ENCODE measurements at places on chromosomes 16 and 17. TPM values are rescaled to one million over a fixed set of nuclear protein-coding genes. Genes with fewer than 3 reads are reported as not detected.

Gene KRTAP1-5
- total RNA-seq, result not detected

Gene KRTAP4-4
- not detected for total RNA-seq

Gene MYH8
- total RNA-seq, result not detected

Gene LONP2
- total RNA-seq, result 49.9 TPM

Gene LPO
- not detected for total RNA-seq

Gene CCDC57
- total RNA-seq, result 40.7 TPM

Gene KRTAP3-2
- total RNA-seq, result not detected

GRCh38 chr17:5869041-5869745 is 201.0 kb upstream of the WSCD1 start:
- H3K27ac ChIP-seq, result no peak overlapping the region
- H3K36me3 ChIP-seq, result no peaks in the 10 kb centered on the region
- H3K4me1 ChIP-seq, result no peaks in the 10 kb centered on the region
- peaks cover 3% of the 10 kb centered on the region for H3K27me3 ChIP-seq
- H3K4me3 ChIP-seq, result no peak overlapping the region

DNA sequence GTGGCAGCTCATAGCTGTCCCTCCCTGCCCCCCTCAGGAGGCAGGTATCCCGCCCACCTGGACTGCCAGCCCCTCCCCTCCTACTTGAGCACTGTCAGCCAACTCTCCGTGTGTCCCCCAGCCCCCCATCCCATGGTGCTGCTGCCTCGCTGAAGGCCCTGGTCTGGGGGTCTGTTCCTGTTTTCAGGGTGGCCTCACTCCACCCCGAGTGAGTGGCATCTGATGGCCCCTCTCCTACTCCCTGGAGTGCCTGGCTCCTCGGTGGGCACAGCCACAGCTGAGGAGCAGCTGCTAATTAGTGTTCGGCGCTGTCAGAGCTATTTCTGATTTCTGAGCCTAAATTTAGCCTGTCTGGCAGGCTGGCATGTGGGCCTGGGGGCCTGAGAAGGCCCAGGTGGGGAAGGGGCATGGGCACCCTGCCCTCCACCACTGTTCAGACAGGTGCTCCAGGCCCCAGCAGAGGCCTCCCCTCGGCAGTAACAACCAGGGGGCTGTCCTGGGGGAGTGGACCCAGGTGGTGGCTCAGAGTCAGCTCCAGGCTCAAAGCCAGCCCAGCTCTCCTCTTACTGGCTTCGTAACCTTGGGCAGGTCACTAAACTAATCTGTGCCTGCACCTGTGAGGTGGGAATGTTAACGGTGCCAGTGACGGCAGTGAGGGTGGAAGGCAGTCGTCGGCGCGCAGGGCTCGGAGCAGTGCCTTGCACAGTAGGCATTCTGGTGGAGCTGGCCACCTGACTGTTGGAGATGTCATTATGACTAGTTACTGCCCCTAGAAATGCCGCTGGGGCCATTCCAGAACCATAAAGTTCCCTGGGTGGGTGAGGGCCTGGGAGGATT is 6.5 kb downstream of the FMNL1 start:
- peaks cover 78% of the 10 kb centered on the region for H3K4me1 ChIP-seq
- H3K4me3 ChIP-seq, result peak overlapping the region; percentile 100
- peak; percentile 69 for DNase-seq

DNA sequence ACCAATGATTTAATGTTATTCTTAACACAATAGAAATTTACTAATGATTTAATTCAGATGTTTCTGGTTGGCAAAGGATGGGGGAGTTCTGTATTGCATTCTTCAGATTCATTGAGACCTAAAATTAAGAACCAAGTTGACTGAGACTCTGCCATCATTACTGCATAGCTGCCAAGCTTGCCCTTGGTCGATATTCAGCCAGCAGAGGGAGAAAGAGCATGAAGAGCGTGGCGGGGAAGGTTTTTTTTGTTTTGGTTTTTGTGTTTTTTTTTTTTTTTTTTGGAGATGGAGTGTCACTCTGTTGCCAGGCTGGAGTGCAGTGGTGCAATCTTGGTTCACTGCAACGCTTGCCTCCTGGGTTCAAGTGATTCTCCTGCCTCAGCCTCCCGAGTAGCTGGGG is 659.4 kb upstream of the EEF2KMT start:
- H3K4me3 ChIP-seq, result no peak overlapping the region
- H3K27ac ChIP-seq, result no peak overlapping the region
- H3K4me1 ChIP-seq, result no peaks in the 10 kb centered on the region
- no peaks in the 10 kb centered on the region for H3K27me3 ChIP-seq

GRCh38 chr17:80818871-80819270 is 172.8 kb upstream of the CHMP6 start:
- peaks cover 44% of the 10 kb centered on the region for H3K4me1 ChIP-seq
- no peaks in the 10 kb centered on the region for H3K27me3 ChIP-seq
- H3K36me3 ChIP-seq, result peaks cover 11% of the 10 kb centered on the region
- no peak for DNase-seq
- H3K4me3 ChIP-seq, result no peak overlapping the region
- H3K27ac ChIP-seq, result peak overlapping the region; percentile 81

DNA sequence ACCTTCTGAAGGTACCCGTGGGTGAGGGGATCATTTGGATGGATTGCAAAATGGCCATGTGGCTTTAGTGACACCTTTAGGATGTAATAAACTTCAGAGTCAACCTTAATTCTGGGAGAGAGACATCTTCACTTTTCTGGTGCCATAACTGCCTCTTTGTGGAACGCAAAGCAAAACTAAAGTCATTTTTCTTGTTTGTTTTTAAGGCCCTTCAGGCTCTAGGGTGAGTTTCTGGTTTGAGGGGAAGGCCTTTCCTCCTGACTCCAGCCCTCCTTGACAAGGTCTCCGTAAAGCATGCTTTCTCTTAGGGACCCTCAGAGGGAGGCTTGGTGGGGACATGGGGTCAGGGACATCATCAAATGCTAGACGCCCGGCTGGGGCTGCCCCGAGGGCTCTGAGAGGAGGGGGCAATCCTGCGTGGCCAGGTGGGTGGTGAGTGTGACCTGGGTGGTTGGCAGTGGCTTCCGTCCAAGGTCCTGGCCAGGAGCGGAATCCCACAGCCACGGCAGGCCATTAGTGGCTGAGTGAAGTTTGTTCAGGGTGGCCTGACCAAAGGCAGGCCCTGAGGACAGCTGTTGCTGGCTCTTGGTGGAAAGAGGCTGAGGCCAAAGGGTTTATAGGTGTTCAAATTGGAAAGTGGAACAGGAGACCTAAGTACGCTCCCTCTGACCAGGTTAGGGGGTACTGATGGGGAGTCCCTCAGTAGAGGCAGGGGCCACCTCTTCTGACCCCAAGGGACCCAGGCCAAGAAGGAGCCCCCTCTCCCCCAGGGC is 112.2 kb downstream of the METRNL start:
- DNase-seq, result peak; percentile 2
- no peak overlapping the region for H3K27ac ChIP-seq
- no peaks in the 10 kb centered on the region for H3K36me3 ChIP-seq
- no peak overlapping the region for H3K4me3 ChIP-seq
- peaks cover 7% of the 10 kb centered on the region for H3K4me1 ChIP-seq
- H3K27me3 ChIP-seq, result no peaks in the 10 kb centered on the region

DNA sequence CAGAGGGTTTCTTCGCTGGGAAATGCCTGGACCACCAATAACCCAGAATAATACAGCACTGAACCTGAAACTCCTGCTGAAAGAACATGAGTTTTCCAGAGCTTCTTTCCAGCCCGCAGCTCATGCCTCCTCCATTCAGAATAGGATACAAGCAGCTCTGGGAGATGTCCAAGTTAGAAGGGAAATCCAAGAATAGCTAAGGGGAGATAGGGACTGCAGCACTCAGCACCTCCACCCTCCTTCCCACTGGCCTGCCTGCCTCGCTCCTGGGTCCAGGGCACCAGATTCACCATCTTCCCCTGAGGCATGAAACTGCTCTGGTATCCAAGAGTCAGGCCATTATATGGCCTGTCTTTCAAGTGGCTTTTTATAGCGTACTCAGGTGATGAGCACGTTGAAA is 4.1 kb downstream of the KRT31 start:
- H3K36me3 ChIP-seq, result no peaks in the 10 kb centered on the region
- no peak for DNase-seq
- H3K4me3 ChIP-seq, result no peak overlapping the region
- peaks cover 2% of the 10 kb centered on the region for H3K4me1 ChIP-seq
- H3K27me3 ChIP-seq, result no peaks in the 10 kb centered on the region
- no peak overlapping the region for H3K27ac ChIP-seq

GRCh38 chr16:88806491-88807111 is 3.0 kb downstream of the CDT1 start:
- peak overlapping the region; percentile 41 for H3K4me3 ChIP-seq
- peaks cover 52% of the 10 kb centered on the region for H3K36me3 ChIP-seq
- no peaks in the 10 kb centered on the region for H3K27me3 ChIP-seq
- DNase-seq, result no peak
- no peak overlapping the region for H3K27ac ChIP-seq

GRCh38 chr17:34098699-34099098 is 156.4 kb upstream of the CCL2 start:
- H3K4me1 ChIP-seq, result no peaks in the 10 kb centered on the region
- peaks cover 2% of the 10 kb centered on the region for H3K27me3 ChIP-seq
- no peaks in the 10 kb centered on the region for H3K36me3 ChIP-seq
- no peak for DNase-seq
- no peak overlapping the region for H3K27ac ChIP-seq

GRCh38 chr17:78089576-78090281 is 38.8 kb downstream of the TMC6 start:
- H3K36me3 ChIP-seq, result peaks cover 31% of the 10 kb centered on the region
- H3K27ac ChIP-seq, result peak overlapping the region; percentile 30
- no peak for DNase-seq
- peaks cover 14% of the 10 kb centered on the region for H3K4me1 ChIP-seq

- H3K27me3 ChIP-seq, result peaks cover 20% of the 10 kb centered on the region
- H3K27ac ChIP-seq, result no peak overlapping the region
- H3K4me1 ChIP-seq, result peaks cover 10% of the 10 kb centered on the region
Measured at GRCh38 chr16:49756775-49757558, 98.9 kb downstream of the ZNF423 start.

- H3K27ac ChIP-seq, result no peak overlapping the region
- no peaks in the 10 kb centered on the region for H3K36me3 ChIP-seq
- H3K27me3 ChIP-seq, result no peaks in the 10 kb centered on the region
- no peak overlapping the region for H3K4me3 ChIP-seq
- peak; percentile 20 for DNase-seq
Measured at GRCh38 chr17:2562162-2562858, 31.1 kb upstream of the PAFAH1B1 start.

DNA sequence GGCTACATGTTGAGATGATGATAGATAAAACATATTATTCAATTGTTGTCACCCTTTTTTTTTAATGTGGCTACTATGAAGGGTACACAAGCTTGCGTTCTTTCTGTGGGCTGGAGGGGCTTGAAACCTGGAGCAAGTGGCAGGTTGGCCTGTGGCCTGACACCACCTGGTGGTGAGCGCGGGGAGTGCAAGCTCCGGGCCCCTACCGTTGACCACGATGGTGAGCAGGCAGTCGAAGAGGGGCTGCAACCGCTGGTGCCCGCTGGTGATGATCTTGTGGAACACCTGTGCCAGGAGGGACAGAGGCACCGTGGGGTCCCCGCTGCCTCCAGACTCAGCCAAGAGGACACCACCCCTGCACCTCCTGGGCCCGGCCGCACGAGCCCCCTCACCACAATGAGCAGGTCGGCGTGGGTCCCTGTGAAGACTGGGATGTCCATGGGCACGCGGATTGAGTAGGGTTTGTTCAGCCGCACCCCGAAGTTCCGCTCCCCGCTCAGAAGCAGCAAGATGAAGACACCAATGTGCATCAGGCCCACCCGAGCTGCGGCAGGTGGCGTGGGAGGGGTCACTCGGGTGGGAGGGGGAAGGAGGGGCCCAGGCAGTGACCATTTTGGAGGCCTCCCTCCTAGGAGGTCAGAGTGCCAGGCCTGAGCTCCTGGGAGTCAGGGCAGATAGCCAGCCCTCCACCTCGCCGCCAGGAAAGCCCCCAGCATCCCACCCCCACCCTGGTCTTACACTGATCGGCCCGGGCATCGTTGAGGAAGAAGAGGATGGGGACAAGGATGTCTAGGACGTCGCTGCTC is 14.4 kb downstream of the HID1 start:
- no peaks in the 10 kb centered on the region for H3K36me3 ChIP-seq
- no peak overlapping the region for H3K27ac ChIP-seq
- no peaks in the 10 kb centered on the region for H3K27me3 ChIP-seq
- peaks cover 7% of the 10 kb centered on the region for H3K4me1 ChIP-seq

DNA sequence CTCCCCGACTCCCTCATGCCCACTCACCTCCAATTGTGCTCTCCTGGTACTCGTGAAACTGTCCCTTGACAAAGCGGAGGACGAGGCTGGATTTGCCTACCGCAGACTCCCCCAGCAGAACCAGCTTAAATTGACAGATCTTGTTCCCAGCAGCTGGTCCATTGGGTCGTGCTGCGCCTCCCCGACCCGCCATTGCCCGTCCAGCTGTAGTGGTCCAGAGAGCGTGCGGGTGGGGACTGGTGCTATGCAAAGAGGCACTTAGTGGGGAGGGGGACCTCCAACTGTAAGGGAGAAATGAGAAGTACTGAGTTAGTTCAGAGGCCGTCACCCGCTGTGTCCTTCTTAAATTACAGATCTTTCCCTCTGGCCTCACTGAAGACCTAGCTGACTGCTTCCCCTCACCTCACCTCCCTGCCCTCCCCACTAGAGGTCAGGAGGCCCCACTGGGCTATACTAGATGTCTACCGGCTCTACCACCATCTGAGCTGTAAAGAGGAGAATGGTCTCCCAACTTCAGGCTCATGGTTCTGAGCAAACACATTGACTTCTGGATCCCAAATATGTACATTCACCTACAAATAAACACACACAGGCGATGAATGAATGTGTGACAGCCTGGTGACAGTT is 7.8 kb downstream of the HSPB9 start:
- H3K4me3 ChIP-seq, result no peak overlapping the region
- H3K27ac ChIP-seq, result peak overlapping the region; percentile 69
- no peaks in the 10 kb centered on the region for H3K27me3 ChIP-seq
- peaks cover 15% of the 10 kb centered on the region for H3K36me3 ChIP-seq

All from activated naive CD4-positive, alpha-beta T cell treated with anti-CD3 and anti-CD28 coated beads for 36 hours (primary cell).